Progenitor cell of endocrine pancreas (in vitro differentiated cells): ENCODE measurements at places on chromosomes 3 and 15.

- no peak for DNase-seq
Observed at GRCh38 chr3:153633407-153633806, 471.4 kb downstream of the RAP2B start.

DNA sequence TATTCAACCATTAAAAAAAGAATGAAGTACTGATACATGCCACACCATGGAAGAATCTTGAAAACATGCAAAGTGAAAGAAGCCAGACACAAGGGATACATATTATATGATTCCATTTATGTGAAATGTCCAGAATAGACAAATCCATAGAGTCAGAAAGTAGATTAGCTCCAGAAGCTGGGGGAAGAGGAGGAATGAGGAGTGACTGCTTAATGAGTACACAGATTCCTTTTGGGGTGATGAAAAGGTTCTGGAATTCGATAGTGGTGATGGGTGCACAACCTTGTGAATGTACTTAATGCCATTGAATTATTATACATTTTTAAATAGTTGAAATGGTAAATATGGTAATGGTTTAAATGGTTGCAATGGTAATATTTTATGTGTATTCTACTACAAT is 90.6 kb upstream of the SPATA12 start:
- DNase-seq, result no peak

GRCh38 chr3:52090933-52091468 is 34.6 kb upstream of the DUSP7 start:
- no peak for DNase-seq

GRCh38 chr3:66789580-66790237 is 208.4 kb upstream of the KBTBD8 start:
- DNase-seq, result no peak

DNA sequence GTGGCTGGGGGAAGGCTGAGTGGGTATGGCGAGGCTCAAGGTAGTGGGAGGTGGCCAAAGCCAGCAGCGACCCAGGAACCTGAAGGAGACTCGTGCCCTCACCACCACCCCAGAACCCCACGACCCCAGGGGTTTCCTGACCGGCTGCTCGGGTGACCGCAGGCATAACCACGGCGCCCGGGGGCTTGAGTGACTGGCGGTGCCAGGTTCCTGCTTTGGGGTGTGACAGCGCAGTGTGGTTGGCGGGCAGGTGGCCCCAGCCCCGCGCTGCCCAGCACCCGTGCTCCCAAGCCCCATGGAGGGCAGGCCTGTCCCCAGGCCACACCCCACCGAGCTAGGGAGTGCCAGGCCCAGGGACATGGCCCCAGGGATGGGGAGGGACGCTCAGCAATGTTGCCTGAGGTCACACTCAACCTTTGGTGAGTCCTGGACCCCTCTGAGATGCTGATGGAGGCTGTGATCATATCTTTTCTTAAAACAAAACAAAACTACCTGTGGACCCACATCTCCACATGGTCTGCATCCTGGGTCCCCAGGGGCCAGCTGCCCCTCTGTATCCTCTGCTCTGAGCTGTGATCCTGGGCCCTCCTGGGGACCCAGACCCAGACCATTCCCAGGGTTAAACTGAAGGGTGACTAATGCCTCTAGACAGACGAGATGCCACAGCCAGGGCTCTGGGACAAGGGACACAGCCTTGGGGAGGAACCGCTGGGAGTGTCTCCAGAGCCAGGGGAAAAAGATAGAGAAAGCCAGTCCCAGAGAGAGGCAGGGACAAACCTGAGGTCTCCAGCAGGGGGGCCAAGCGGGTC is 13.0 kb downstream of the DNAJB8 start:
- DNase-seq, result no peak

- DNase-seq, result no peak
Observed at GRCh38 chr3:170441412-170441811, 22.7 kb downstream of the CLDN11 start.

DNA sequence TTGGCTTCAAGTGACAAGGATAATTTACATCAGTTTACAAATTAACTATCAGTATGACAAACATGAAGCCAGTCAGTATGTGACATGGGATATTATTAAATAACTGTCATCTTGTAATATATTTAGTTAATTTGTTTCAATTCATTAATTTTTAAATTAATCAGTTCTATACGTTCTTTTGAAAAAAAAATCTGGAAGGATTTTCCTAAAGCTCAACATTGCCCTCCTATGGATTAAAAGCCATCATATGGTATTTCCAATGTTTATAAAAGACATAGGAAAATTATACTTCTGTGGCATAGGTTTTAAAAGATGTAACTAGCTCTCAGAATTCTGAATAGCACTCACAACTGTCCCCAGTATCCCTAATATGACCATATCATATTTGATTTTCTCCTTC is 134.4 kb downstream of the PLOD2 start:
- DNase-seq, result no peak

DNA sequence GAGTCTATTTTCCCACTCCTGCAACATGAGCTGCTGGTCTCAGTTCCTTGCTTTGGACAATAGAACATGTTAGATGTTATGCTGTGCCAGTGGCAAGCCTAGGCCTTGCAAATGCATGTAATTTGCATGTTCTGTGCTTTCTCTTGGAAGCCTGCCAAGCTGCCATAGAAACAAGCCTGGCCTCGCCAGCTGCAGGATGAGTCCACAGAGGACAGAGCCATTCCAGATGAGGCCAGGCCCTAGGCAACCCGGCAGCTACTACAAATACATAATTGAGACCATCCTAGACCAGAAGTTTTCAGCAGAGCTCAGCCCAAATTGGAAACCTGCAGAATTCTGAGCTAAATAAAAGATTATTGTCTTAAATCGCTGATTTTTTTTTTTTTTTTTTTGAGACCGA is 39.6 kb downstream of the TRIM69 start:
- DNase-seq, result no peak

DNA sequence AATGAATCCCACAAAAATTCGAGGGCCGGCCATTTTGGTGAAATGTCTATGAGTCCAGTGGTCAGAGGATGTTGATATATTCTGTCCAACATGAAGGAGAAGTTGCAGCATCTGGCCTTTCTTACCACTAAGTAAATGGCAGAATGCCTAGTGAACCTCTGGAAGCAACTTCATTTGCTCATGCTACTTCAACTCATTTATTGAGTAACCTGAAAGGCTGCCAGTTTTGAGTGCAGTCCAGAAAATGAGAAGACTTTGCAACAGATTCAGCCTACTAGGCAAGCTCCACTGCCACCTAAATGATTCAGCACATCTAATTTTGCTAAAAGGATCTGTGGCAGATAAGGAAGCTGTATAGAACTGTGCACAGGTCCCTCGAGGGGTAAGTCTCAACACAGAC is 265.0 kb downstream of the OPA1 start:
- no peak for DNase-seq

GRCh38 chr3:115007966-115008365 is 139.1 kb downstream of the ZBTB20 start:
- DNase-seq, result no peak

DNA sequence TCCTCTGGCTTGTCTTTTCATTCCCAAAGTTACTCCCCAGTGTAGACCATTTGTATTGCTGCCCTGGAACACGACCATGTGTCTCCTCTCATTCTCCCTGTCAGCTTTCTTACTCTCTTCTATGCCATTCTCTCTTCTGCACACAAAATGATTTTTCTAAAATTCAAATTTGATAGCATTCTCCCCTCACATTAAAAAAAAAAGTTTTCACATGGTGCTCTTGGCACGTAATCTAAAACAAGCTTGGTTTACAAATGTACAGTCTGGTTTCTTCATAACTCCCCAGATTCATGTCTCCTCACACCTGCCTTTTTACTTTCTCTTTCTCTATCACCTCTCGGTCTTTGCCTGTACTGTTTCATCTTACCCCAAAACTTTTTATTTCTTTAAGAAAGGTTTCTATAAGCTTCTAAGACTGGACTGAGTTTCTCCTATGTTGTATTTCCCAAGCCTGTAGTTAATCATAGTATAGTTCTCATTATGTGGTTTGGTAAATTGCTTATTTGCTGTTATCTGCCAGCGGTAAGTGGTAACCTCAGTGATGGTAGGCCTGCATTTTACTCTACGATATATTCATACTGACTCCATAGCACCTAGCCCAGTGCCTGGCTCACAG is 31.2 kb downstream of the BCHE start:
- DNase-seq, result no peak

GRCh38 chr3:134697830-134698689 is 47.2 kb upstream of the KY start:
- no peak for DNase-seq
